ENCODE measurements at places on chromosomes 11 and 22. TPM values are rescaled to one million over a fixed set of nuclear protein-coding genes. Genes with fewer than 3 reads are reported as not detected.
A peak's percentile ranks its signal among the peaks of the same experiment; 100 is the strongest.

DNA sequence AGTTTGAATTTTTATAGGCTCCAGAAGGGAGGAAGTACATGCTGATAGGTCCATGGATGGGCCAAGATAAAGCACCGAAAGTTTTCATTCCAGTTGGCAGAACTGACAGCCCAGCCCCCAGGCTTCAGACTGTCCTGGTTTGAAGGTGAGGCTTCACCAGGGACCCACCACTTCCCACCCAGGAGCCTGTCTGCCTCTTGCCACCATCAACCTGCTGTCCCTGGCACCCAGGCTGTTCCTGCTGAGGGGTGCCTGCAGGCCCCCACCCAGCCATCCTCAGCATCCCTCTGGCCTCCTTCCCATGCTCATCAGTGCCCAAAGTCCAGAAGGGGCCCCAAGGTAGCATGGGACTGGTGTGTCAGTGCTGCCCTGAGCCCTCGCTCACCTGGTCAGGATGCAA, 463.9 kb downstream of the NELL1 start:
- H3K27ac ChIP-seq: no peak overlapping the region
- H3K27me3 ChIP-seq: no peaks in the 10 kb centered on the region
- DNase-seq: no peak
- H3K4me3 ChIP-seq: no peak overlapping the region
- H3K4me1 ChIP-seq: no peaks in the 10 kb centered on the region

DNA sequence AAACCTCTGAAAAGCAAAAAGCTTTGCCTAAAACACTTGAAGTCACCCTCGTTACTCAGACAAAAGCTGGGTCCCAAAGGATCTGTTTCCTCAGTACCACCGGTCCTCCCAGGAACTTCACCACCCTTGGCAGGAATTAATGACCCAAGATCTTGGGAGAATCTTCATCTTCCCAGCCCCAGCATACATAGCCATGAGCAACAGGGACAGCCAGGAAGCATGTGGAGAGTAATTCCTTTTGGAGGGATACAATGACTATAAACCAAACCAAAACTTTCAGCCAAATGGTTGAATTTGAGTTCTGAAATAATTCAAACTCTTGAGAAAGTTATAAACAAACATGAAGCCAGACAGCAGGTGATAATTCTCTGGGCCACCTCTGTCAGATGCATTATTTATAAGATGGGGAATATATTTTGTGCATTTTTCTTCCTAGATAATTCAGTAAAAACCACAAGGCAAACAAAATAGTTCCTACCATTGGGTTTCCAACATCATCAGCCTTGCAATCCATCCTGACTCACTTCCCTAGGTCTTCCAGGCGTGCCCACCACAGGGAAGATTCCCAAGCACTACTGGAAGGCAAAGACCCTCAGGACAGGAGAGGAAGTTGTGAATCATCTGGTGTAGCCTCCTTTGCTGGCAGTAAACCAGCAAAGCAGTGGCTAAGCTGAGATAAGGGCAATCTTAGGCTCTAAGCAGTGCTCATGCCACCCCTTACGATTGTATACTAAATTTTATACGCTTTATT, 71.7 kb upstream of the DRD2 start:
- no peaks in the 10 kb centered on the region for H3K27me3 ChIP-seq
- H3K4me3 ChIP-seq: no peak overlapping the region
- no peak overlapping the region for H3K27ac ChIP-seq

GRCh38 chr11:65452806-65453490, 30.4 kb downstream of the NEAT1 start:
- no peak overlapping the region for H3K27ac ChIP-seq
- no peak for DNase-seq
- H3K36me3 ChIP-seq: no peaks in the 10 kb centered on the region
- H3K4me1 ChIP-seq: peaks cover 8% of the 10 kb centered on the region

DNA sequence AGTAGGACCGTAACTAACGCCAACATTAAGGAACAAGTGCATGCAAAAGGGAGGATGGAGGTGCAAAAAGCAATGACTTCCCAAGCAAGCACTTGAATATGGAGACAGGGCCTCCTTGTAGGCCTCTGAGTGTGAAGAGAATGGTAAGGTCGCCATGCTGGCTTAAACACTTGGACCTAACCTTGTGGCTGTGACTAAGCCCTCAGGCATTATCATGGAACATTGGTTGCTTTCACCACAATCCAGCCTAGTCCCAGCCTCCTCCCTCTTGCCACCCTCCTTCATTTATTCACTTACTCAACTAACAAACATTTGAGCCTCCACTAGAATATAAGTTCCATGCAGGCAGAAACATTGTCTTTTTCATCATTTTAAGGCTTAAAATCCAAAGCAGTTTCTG, 11.9 kb upstream of the SYTL2 start:
- no peak overlapping the region for H3K4me3 ChIP-seq
- no peaks in the 10 kb centered on the region for H3K27me3 ChIP-seq
- no peak for DNase-seq
- no peaks in the 10 kb centered on the region for H3K4me1 ChIP-seq
- no peak overlapping the region for H3K27ac ChIP-seq

DNA sequence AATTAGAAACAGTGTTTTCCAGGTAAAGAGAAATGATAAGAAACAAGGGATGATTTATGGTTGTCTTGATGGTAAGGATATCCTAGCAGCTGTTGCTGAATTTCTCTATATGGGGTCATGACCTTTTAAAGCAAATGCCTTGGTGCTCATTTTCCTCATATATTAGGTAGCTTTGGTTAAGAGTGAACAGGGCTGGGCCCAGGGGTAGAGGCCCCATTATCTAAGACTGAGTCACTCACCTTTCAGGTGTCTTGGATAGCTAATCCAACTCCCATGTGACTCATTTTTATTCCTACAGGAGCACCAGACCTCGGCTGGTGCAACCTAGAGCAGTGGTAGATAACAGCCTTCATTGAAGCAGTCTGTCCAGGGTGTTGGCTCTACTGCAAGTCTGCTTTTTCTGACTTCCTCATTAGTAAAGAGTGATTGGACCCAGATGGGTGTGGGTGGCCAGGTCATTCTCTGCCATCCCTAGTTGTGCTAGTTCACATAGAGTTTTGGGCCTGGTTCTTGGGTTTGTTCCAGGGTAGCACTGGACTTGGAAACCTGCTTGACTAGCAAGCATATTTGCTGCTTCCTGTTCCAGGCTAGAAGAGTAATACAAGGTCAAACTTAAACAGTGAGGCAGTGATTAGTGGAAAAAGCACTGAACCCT, 37.4 kb downstream of the CTNND1 start:
- peaks cover 5% of the 10 kb centered on the region for H3K4me1 ChIP-seq
- peak; percentile 75 for DNase-seq
- peaks cover 59% of the 10 kb centered on the region for H3K36me3 ChIP-seq
- no peak overlapping the region for H3K4me3 ChIP-seq
- H3K27ac ChIP-seq: peak overlapping the region; percentile 19

QSER1 gene
- total RNA-seq: 7.7 TPM

DBX1 gene
- total RNA-seq: not detected

UCP2 gene
- 5.2 TPM for total RNA-seq

SHISA8 gene
- not detected for total RNA-seq

APOL5 gene
- not detected for total RNA-seq

OR5A1 gene
- not detected for total RNA-seq

Measured in right lobe of liver (tissue), 6 donors.